Adrenal gland (tissue), 19 donors: ENCODE measurements at places on chromosomes 6 and 20. TPM values are rescaled to one million over a fixed set of nuclear protein-coding genes. Genes with fewer than 3 reads are reported as not detected.

- peaks cover 34% of the 10 kb centered on the region for H3K27me3 ChIP-seq
- peak overlapping the region; percentile 47 for H3K4me3 ChIP-seq
- DNase-seq: no peak
- no peak overlapping the region for H3K27ac ChIP-seq
- H3K36me3 ChIP-seq: no peaks in the 10 kb centered on the region
- H3K4me1 ChIP-seq: peaks cover 22% of the 10 kb centered on the region
These were observed 4.9 kb upstream of the DLL1 start for GRCh38 chr6:170295510-170296422.

- H3K36me3 ChIP-seq: no peaks in the 10 kb centered on the region
- no peak overlapping the region for H3K4me3 ChIP-seq
- no peaks in the 10 kb centered on the region for H3K27me3 ChIP-seq
These were observed 117.0 kb downstream of the ERMARD start for GRCh38 chr6:169868458-169868857.

GRCh38 chr6:20876036-20876435 lies 341.8 kb downstream of the CDKAL1 start:
- DNase-seq: no peak
- no peaks in the 10 kb centered on the region for H3K36me3 ChIP-seq
- H3K27ac ChIP-seq: no peak overlapping the region
- H3K27me3 ChIP-seq: no peaks in the 10 kb centered on the region
- no peaks in the 10 kb centered on the region for H3K4me1 ChIP-seq

DNA sequence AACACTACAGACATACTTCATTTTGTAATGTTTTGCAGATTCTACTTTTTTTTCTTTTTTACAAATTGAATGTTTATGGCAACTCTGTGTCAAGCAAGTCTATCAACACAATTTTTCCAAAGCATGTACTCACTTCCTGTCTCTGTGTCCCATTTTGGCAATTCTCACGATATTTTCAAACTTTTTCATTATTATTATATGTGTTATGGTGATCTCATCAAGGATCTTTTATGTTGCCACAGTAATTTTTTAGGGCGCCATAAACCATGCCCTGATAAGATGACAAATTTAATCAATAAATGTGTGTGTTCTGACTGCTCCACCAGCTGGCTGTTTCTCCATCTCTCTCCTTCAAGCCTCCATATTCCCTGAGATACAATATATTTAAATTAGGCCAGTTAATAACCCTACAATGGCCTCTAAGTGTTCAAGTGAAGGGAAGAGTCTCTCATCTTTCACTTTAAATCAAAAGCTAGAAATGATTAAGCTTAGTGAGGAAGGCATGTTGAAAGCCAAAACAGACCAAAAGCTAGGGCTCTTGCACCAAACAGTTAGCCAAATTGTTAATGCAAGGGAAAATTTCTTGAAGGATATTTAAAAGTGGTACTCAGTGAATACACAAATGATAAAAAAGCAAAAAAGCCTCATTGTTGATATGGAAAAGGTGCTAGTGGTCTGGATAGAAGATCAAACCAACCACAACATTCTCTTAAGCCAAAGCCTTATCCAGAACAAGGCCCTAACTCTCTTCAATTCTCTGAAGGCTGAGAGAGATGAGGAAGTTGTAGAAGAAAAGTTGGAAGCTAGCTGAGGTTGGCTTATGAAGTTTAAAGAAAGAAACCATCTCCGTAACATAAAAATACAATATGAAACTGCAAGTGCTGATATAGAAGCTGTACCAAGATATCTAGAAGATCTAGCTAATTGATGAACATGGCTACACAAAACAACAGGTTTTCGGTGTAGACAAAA lies 194.4 kb upstream of the TAB2 start:
- H3K4me3 ChIP-seq: no peak overlapping the region
- no peaks in the 10 kb centered on the region for H3K36me3 ChIP-seq
- DNase-seq: no peak
- H3K4me1 ChIP-seq: no peaks in the 10 kb centered on the region
- H3K27ac ChIP-seq: no peak overlapping the region
- no peaks in the 10 kb centered on the region for H3K27me3 ChIP-seq

Gene IMPG1
- not detected for total RNA-seq

Gene DSN1
- total RNA-seq: 13.3 TPM
